ENCODE measurements at places on chromosomes 11 and 22.

DNA sequence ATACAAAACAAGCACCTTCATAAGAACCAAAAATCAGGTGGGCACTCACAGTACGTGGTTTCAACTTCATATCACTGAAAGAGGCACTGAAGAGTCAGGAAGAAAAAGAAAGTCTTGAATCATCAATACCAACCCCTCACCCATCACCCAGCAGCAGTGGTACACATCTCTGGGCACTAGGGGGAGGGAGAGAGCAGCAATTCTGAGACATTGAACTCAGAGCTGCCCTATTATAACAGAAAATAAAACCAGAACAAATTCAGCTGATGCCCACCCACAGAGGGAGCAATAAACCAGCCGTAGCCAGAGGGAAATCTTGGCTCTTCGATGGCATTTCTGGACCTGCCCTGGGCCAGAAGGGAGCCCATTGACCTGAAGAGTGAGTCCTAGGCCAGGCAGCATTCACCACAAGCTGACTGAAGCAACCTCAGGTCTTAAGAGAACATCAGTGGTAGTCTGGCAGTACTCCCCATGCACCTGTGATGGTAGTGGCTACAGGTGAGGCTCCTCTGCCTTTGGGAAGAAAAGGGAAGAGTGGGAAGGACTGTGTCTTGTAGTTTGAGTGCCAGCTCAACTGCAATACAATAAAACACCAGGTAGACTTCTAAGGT is 42.2 kb upstream of the FAM181B start:
- peak; percentile 27 for DNase-seq

GRCh38 chr11:11993839-11994238 is 14.6 kb downstream of the DKK3 start:
- DNase-seq = no peak

DNA sequence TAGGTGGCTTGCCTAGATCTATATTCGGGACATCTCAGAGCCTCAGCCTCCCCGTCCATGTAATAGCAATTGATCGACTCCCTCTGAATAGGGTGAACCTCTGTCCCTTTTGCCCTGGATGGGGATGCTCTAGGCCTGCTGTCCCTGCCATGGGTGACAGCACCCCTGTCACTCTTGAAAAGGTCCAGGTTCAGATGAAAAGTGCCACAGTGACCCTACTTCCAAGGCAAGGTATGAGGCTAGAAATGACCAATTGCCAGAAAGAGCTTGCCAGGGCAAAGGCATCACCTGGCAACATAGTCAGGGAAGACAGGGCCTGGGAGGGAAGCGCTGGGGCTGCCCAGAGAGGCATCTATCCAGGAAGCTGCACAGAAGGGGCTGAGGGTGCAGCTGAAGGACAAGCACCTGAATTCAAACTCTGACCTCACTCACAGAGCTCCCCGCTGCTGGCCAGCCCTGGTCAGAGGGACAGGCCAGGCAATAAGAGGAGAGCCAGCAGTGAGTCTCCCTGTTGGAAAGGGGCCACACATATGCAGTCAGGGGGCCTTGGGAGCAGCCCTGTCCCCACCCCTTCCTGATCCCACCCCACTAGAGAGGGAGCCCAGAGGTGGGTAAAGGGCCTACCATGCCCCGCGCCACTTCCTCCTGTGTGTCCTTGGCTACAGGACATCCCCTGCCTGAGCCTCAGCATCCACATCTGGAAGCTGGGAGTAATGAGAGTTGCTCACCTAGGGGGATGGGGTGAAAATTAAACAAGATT is 9.0 kb upstream of the APOBEC3A start:
- DNase-seq = no peak

GRCh38 chr11:15851051-15851498 is 505.3 kb downstream of the SOX6 start:
- DNase-seq = no peak

DNA sequence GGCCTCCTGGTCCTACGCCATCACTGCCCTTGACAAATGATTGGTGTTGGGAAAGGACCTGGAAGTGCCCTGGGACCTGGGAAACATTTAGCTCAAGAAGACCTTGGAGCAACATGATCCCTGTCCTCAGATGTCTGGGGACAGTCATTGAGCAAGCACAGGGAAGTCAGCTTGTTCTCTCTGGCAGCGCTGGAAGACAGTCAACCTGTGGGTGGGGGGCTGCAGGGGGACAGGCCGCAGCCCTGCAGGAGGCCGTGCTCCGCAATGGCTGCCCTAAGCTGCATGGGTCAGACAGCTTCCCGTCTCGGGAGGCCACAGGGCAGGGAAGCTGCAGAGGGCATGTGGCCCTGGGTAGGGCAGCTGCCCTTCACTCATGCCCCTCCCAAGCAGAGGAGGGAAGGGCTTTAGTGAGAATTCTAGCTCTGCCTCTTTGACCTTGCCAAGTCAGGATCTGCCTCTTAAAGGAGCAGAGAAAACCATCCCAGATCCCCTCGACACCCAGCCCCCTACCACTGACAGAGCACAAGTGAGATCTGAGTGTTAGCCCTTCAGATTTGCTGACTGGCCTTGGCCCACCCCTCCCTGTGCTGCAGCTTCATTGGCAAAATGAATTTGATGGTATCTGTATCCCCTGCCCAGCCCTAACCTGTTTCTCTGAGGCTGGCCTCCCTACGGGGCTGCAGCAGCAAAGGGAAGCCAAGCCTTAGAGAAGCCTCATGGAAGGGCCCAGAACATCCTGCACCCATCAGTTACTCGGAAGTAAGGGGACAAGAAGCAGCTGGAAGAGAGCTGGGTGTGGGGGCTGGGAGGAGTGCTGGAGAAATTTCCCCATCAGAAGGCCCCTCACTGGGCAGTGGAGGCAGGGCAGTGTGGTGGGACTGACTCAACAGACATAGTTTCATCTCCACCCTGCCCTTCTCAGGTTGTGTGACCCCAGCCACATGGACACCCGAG is 6.2 kb upstream of the SREBF2 start:
- DNase-seq = no peak

- no peak for DNase-seq
These were observed 35.2 kb downstream of the IFT27 start for GRCh38 chr22:36740716-36741115.

GRCh38 chr11:122192634-122193255 is 76.7 kb upstream of the BLID start:
- no peak for DNase-seq

DNA sequence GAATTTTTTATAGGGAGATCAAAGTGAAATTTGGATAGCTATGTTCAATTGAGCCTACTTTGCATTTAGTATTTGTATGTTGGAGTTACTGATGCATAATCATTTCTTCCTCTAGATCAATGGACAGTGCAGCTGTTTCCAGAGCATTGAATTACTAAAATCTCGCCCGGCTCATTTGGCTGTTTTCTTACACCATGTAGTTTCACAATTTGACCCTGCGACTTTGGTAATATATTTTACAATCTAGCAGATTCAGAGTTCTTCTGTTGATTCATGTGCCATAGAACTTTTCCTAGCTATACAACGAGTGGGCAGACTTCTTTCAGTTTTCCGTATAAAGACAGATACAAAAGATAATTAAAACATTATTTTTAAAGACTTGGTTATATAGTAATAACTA is 70.0 kb upstream of the GRIK4 start:
- DNase-seq = no peak

DNA sequence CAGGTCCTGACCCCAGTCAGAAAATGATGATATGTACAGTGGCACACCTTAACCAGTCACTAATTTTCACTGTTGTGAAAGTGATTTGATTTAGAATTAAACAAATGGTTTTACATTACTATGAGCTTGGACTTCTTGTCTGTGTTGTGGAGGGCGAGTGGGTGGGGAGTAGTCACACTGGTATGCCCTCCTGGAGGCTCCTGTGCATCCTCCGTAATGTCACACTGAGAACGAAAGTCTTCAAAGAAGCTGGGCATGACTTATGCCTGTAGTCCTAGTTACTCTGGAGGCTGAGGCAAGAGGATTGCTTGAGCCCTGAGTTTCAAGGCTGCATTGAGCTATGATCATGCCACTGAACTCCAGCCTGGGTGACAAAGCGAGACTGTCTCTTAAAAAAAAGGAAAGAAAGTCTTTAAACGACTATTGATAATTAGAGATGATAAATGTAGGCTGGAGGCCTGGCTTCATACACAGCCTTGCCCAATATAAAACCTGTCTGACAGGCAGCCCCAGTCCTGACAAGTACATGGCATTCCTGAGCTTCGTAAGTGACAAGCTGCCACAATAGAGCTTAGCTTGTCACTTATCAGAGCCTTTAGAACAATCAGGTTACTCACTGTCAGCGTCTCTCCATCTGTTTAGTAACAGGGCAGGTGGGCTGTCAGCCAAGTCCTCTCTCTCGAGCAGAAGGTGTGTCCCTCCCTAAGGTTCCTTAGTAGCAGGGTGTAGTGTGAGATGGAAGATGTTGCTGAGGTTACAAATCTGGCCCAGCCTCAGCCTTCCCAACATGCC is 5.0 kb upstream of the LIMK2 start:
- no peak for DNase-seq

- DNase-seq = no peak
These were observed 1015.8 kb downstream of the BRD1 start for GRCh38 chr22:48811885-48812284.
